ENCODE measurements at places on chromosomes 11 and 22.

DNA sequence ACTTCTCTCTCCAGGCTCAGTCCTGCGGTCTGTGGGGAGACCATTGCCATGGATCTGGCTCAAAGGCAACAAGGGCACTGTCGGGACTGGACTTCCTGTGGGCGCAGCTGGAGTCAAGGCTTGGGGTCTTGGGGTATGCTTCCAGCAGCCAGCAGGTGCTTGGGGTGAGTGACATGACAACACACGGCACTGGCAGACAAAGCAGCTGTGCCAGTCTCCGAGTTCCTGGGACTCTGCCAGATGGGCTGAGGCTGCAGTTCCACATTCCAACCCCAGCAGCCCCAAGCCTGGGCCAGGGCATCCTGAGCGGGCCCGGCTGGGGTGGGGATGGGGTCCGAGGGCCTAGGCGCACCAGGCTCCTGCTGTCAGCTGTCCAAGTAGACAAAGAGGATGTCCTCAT lies 12.3 kb downstream of the GUCD1 start:
- no peak for DNase-seq

- no peak for DNase-seq
Observed at GRCh38 chr22:50730013-50730891, 7.8 kb upstream of the ACR start.

DNA sequence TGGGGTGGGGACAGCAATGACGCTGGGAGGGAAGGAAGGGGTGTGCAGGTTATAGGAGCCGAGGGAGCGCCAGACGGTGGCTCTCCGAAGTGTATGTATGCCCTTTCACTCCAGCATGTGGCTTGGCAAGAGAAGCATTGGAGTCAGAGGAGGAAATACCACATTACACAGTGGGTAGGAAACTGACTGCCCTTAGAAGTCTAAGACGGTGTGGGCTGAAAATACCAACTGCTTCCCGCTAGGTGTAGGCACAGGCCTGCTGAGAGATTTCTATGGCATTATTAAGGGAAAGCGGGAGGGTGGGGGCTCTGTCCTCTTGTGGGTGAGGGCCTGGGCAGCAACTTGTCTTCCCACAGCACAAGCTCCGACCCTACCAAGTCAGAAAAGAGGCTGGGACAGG lies 44.7 kb downstream of the CACNG2 start:
- DNase-seq, result no peak

DNA sequence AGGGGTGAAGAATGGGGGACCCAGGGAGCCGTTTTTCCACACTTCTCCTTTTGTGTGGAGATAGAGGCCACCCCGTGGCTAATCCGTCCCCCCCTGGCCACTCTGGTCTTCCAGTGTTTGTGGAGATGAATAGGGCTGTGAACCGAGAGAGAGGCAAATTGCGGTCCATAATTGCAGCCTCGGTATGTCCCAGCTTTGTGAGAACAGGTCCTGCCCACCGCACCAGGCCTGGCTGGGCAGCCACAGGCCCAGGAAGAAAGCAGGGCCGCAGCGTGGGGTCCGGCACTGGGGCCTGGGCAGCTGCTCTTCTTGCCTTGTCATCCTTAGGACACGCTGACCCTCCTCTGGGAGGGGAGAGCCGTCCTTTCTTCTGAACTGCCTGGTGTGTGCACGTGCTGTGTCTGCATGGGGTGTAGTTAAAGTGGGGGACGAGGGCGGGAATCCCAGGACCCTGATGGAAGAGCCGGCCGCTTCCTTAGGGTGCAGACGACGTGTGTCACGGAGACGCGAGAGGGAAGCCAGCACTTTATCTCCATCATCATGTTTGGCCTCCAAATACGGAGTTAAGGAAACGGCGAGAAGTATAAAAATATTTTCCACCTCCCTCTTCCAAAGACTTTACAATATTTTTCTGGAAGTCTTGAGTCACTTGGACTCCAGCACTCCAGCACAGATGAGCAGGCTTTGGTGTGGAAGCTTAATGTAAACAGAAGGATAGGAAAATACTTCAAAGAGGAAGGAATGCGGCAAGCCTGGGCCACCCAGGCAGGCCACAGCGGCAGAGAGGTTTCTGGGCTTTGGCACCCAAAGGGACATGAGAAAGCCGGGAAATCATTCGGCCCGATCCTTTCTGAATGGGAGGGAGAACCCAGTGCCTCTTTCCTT lies 1248.4 kb downstream of the BRD1 start:
- no peak for DNase-seq

- no peak for DNase-seq
Observed at GRCh38 chr22:37187891-37188761, at the start of gene C1QTNF6. TSS of gene C1QTNF6 (minus strand) at chr22:37188247. CDS start at chr22:37188213, 34 bp downstream.

- DNase-seq, result no peak
Observed at GRCh38 chr22:42596863-42597530, 17.7 kb downstream of the POLDIP3 start.

GRCh38 chr11:14374922-14375830 lies 16.2 kb upstream of the RRAS2 start:
- DNase-seq, result no peak

GRCh38 chr11:12185914-12186313 lies 75.5 kb downstream of the MICAL2 start:
- no peak for DNase-seq

DNA sequence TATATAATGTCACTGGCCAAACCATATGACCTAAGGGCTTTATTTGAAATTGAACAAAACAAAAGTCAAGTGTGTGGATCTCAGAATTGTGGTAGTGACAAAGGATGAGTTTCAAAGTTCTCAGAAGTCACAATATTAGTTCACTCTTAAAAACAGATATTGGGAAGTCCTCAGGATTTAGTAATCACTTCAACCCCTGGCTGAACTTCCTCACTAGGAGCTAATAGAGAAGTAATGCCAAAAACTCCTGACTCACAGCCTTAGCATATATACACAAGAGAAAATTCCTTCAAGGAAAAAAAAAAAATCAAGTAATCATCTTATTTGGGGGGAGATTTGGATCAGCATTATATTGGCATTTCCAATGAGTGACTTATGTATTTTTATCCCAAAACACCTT lies 75.6 kb upstream of the APOA1 start:
- DNase-seq, result no peak

GRCh38 chr22:32994041-32994830 lies 63.9 kb downstream of the SYN3 start:
- DNase-seq, result no peak

GRCh38 chr11:109960831-109961230 lies 132.4 kb upstream of the ZC3H12C start:
- DNase-seq, result no peak

All from cortex of kidney (tissue), 1 donor.